Cortex of kidney (tissue), 1 donor: ENCODE measurements at places on chromosomes 7 and 10.

DNA sequence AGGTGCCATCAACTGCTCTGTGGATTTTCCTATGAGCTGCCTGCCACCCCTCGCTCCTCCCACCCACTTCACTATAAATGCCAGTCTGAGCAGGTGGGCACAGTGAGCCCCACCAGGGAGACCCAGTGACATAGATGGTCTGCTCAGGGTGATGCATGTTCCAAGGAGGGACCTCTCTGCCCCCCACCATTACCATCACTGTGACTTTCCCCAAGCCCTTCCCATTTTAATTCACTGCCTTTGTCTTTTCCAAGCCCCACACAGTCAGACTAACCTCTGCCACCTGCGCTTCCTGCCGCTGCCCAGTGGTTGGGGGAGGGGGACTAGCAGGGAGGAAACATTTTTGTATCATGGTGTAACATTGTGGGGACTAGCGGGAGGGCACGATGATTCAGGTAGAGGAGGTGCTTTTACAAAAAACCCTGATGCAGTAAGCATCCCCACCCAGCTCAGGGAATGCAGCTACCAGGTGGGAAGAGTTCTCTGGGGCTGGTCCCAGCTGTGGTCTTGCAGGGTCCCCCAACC, 24.6 kb downstream of the PRSS2 start:
- DNase-seq: no peak

DNA sequence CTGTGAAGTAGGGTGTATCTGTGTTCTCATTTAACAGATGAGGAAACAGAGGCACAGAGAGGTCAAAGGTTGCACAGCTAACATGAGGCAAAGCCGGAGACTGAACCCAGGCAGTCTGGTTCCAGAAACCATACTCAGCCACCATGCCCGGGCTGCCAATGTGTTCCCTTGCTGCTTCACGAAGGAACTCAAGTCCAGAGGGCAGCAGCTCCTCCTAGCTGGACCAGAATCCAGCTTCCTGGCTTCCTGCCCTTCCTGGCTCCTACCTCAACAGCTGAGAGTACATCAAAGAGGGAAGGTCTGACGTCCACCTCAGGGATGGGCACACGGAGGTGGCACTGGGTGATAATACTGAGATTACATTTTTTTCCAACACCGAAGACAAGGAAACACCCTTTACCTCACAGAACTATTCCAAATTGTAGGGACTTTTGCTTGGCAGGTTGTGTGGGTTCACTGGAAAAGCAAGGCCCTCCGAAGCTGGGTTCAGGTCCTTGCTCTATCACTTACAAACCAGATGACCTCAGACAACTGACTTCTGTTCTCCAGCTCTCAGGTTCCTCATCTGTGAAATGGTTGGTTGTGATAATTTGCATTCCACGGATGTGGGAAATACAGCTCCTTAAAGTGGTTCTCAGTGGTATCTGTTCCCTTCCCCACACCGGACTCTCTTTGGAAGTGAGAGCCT, 154.1 kb upstream of the ZMIZ1 start:
- DNase-seq: no peak

DNA sequence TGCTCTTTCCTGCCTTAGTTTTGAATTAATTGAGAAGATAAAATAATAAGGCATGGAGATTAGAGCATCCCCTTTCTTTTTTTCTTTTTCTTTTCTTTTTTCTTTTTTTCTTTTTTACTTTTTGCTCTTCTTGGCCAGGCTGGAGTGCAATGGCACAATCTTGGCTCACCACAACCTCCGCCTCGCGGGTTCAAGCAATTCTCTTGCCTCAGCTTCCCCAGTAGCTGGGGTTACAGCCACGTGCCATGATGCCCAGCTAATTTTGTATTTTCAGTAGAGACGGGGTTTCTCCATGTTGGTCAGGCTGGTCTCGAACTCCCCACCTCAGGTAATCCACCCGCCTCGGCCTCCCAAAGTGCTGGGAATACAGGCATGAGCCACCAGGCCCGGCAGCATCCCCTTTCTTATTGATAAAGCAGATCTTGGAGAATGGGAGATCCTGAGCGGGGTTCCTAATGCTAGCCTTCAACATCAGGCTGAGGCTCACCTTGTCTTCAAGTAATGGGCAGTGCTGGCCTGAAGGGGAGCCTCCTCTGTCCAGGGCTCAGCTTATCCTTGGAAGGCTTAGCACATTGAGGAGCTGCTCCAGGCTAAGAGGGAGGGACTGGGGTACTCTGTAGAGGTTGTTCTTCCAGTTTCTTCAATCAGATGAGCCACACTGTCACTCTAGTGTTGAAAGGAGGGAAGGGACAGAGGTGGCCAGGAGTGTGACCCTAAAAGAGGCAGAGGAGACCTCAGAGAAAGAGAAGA, 27.9 kb downstream of the GSTO2 start:
- no peak for DNase-seq

DNA sequence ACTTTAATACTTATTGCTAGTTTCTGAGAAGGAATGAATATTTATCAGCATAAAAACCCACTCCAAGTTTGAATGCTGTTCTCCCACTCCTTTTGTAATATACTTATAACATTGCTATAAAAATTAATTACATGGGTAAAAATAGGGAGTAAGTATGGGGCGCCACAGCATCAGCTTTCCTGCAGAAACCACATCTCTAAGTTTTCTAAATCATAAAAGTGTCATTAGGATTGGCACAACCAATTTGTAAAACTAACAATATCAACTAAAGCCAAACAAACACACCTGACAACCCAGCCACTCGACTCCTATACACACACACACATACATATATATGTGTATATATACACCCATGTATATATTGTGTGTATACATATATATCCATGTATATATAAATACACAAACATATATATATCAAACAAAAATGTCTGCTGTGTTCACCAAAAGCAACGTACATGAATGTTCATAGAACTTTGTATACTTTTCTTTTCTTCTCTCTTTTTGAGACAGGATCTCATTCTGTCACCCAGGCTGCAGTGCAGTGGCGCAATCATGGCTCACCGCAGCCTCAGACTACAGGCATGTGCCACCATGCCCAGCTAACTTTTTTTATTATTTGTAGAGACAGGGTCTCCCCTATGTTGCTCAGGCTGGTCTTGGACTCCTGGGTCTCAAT, 14.8 kb upstream of the LRRC17 start:
- no peak for DNase-seq

GRCh38 chr7:45663167-45663921, 89.2 kb downstream of the ADCY1 start:
- DNase-seq: no peak

DNA sequence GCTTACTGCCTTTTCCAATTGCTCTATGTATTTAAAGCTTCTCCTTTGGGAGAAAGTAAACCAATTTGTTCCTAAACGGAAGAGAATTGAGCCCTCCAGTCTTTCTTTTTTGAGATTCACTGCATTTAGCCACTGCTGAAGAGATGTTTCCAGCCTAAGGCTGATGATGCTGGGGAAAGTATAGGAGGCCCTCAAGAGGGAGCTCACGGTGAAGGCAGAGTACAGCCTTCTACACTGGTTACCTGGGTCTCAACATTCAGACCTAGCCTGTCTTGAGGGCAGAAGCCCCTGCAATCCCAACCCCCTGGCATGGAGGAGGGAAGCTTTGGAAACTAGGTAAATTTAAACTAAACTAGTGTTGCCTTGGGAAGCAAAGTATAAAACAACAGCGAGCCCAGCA, 316.7 kb upstream of the TPK1 start:
- DNase-seq: no peak
